ENCODE measurements at places on chromosomes 3 and 15.
A peak's percentile ranks its signal among the peaks of the same experiment; 100 is the strongest.

DNA sequence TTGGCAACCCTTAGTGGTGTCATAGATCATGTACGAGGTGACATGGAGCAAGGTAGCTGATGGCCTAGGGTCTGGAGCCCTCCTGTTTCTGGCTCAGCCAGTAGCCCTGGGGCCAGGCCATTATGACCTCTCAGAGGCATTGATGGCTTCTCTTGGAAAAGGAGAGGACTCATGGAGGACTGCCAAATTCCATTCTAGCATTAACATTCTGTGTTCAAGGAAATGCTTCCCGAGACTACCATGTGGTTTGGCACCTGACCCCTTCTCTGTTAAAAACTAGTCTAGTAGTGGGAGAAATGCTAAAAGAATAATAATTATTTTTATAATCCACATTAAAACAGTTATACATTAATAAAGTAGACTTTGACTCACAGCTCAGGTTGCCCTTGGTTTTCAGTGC lies 40.2 kb upstream of the ADAMTSL3 start:
- DNase-seq, result no peak

- no peak for DNase-seq
These were observed 94.4 kb downstream of the ST6GAL1 start for GRCh38 chr3:187024536-187025226.

DNA sequence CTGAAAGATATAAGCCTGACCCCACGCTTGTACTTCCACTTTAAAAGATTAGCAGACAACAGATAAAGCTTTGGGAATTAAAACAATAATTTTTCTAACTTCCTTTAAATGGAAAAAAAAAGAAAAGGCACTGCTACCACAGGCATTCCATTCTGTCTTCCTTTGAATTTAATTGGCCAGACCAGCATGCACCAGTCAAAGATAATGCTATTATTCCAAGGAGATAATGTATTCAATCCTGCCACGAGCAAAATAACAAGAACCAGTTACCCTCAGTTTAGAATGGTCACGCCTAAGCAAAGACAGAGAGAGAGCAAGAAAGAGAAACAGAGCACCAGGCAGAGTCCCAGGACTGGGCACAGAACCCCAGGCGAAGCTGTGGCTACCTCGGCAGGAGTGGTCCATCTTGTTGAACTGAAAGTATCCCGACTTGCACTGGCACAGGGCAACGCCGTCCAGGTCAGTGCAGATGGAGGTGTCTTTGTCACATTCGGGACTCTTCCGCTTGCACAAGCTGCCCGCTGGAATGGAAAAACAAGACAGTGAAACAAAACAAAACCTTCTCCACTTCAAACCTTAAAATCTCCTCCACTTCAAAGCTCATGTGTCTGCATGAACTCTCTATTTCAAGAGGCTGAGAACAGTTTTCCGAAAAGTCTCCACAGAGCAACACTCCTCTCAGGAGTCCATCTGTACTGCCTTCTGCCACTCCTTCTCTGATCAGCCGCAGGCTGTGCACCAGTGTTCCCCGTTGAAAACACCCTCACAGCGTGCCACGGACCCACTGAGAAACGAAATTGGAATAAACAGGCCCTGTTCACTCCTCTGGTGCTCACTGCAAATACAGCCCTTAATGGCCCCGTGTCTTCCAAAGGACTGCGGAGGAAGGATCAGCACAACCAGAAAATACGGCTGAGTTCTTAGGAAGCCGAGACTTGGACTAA lies 58.2 kb downstream of the HEG1 start:
- DNase-seq, result no peak

DNA sequence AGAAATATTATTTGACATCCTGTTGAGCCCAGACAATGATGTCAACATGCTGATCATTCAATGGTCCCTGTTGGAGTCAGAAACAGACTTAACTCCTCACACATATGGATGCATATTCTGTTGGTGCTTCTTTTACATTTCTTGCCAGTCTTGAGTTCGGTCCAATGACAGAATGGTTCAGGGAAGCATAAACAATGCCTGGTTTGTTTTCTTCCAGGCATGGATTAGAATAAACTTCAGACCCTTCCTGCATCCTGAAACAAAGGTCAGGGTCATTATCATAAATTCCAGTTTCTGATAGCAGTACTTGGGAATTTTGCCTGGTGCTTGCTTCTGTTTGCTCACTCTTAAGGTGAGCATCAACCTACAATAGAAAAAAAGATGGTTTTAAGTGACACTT lies 33.3 kb downstream of the BTLA start:
- no peak for DNase-seq

GRCh38 chr3:21152555-21152954 lies 598.5 kb downstream of the ZNF385D start:
- no peak for DNase-seq

DNA sequence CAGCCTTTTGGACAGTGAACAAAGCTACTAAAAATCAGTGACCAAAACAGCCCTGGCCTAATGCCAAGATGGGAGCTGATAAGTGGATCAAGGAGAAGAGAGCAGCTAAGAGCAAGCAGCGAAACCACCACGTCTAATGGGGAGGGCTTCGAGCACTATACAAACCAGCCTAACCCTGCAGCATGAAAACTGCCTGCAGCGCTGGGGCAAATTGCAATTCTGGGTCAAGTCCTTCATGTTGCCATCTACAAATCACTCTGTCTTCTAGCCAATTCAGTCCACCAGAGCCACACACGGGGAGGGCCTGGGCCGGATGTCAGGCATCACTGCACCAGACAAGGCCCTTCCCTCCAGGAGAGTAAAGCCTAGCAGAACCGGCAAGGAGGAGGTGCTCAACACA lies 30.5 kb upstream of the SPATA12 start:
- no peak for DNase-seq

GRCh38 chr3:24525022-24525421 lies 30.4 kb upstream of the THRB start:
- no peak for DNase-seq

DNA sequence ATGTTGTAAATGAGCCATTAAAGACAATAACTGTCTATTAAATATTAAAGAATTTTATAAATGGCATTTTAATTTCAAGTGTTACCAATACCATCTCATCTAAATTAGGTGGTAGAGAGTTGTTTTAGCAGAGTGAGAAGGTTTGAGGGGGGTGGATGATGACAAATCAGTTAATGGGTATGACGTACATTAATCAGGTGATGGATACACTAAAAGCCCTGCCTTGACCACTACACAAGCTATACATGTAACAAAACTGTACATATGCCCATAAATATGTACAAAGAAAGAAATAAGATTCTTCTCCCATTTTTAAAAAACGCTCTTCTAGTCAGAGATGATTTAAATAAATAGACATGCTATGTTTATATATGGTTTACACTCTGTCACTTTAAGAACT lies 40.0 kb downstream of the TAFA4 start:
- no peak for DNase-seq

DNA sequence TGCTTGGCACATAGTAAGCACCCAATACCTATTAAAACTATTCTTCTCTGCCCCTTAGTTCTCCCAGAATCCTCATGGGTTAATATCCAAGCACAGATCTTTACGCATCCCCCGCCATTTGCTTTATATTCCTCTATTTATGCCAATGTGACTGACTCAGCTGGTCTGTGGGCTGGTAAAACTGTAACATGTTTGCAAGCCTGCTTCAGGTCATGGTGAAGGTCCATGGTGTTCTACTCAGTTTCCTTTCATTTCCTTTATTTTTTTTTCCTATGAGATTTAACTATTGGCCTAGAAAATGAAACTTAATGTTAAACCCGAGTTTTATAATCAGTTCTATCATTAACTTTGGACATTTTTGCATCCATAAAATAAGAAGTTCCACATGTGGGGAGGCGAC lies 47.0 kb downstream of the FRMD4B start:
- no peak for DNase-seq

GRCh38 chr3:175059788-175060187 lies 200.7 kb downstream of the NAALADL2 start:
- DNase-seq, result no peak

DNA sequence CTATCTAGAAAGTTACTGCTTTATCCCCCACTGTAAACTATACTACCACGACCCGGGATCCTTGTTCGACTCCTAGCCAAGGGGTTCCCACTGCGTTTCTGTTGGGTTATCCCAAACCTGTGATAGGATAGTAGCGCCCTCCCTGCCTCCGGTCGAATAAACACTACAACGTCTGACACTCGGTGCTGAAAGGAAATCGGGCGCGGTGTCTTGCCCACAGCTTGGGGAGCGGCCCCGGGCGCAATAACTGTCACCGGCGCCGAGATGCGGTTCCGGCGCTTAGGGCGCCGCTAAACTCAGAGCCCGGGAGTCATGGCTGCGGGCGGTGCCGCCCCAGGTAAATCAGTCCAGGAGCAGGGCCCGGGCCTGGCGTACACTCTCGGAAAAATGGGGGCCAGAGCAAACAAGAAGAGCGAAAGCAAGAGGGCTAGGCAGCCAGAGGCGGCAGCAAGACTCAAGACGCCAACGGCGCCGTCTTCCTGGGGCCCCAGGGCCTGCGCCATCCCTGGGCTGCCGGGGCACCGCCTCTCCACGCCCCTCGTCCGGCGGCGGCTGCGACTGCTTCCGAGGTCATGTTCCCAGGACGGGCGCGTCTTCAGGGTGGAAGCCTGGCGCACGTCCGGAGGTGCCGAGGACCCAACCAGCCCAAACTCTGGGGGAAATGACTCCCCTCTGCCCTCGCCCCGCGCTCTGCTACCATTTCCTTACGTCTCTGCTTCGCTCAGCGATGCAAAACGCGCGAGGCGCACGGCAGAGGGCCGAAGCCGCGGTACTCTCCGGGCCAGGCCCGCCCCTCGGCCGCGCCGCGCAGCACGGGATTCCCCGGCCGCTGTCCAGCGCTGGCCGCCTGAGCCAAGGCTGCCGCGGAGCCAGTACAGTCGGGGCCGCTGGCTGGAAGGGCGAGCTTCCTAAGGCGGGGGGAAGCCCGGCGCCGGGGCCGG lies at the start of gene DUT:
Gene DUT, plus strand, starts transcription at position 575 of the 941 bp plus-strand sequence. Its CDS starts 87 bp downstream, at position 662.
- DNase-seq, result peak; percentile 41

- DNase-seq, result no peak
These were observed 200.0 kb downstream of the CACNA2D3 start for GRCh38 chr3:54322354-54322753.

- no peak for DNase-seq
These were observed 98.5 kb upstream of the OSTN start for GRCh38 chr3:191100516-191100915.

DNA sequence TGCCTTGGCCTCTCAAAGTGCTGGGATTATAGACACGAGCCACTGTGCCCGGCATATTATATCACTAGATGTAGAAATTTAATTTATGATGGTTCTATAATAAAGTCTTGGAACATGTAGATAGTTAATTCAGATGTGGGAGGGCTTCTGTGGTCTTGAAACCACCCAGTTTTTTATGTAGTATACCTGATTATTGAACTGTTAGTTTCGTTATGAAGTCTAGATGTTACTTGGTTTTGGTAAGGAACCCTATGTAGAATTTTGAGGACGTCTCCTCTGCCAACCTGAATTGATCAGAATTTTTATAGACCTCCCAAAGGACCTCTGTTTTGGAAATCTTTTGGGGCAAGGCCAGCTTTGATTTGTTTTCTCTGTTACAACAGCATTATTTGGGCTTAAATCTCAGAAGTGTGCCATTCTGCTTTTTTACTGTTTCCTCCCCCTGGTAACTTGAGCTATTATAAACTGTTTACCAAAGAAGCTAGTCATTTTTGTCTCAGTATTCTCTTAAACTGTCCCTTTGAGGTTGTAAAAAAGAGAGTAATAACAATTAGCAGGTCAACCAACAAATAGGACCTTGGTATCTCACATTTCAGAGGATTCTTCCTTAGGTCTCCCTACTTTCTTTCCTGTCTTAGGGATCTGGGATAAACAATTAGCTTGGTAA lies 20.8 kb downstream of the AKAP13 start:
- DNase-seq, result no peak

- DNase-seq, result no peak
These were observed 7.3 kb downstream of the TMEM212 start for GRCh38 chr3:171850320-171850959.

DNA sequence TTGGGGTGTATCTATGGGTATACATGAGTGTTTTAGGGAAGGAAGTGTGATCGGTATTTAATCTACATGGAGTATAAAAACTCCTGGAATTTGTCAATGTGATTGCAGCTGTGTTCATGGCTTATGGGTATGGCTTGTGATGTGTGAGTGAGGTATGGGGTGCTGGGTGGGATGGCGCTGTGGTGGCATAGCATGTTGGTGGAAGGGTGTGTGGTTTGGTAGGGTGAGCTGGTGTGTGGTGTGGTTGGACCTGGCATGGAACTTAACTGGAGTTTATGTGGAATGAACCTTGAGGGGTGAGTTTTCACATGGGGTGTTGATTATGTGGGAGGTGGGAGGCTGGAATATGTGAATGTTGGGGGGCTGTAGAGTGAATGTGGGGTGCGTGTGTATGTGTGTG lies 492 bp upstream of the MOBP start:
- DNase-seq, result no peak

- no peak for DNase-seq
These were observed 134.0 kb downstream of the CMSS1 start for GRCh38 chr3:99951701-99952100.

DNA sequence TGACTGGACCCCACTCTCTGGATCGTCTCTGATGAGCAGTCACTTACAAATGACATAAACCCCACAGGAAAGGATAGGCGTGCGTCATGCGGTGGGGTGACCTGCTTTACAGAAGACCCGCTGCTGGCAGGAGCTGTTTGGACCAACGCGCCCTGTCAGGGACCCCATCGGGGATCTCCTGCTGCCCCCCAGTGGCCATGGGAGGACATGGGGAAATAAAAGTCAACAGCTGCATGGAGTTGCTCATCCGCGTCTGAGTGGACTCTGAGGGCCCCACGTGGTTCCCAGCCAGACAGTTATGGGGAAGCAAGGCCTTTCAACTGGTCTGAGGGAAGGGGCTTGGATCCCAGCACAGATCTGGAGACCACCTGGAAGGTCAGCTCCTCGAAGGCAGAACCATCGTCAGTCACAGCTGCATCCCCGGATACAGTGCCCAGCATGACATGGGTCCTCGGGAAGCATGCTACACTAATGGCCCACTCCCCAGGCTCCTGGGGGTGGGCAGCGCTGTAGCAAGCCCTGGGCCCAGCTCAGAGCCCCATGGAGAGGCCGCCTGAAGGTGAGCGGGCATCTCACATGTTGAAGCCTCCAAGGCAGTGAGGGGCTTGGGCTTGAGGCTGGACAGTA lies 32.1 kb downstream of the PTH1R start:
- peak; percentile 63 for DNase-seq

DNA sequence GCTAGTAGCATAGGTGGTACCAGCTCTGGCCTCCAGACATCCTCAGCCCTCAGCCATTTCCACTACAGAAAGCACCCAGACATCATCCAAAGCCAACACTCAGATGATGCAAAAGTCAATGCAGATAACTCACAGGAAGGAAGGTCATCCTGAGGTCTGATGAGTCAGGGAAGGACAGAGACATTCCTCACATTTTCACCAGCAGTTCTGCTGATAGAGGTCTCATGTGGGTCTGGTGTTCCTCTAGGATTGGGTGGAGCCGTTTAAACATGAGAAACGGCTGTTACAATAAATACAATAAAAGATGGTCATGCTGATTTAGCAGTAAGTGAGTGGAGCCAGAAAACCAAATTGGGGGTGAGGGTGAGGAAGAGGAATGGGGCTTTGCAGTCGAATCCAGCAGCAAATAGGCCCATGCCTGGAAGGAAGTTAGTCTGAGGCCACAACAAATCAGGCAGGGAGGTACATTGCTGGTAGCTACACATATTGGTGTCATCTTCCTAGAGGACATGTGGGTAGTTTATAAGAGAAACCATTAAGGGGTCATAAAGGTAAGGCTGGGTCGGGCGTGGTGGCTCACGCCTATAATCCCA lies 33.3 kb upstream of the FLNB start:
- DNase-seq, result no peak
